CD8-positive, alpha-beta memory T cell (primary cell): ENCODE measurements at places on chromosomes 16 and 17.

GRCh38 chr17:5943232-5943631 lies 126.9 kb upstream of the WSCD1 start:
- DNase-seq = no peak

- DNase-seq = no peak
Measured at GRCh38 chr17:47615766-47616424, 33.8 kb upstream of the KPNB1 start.

DNA sequence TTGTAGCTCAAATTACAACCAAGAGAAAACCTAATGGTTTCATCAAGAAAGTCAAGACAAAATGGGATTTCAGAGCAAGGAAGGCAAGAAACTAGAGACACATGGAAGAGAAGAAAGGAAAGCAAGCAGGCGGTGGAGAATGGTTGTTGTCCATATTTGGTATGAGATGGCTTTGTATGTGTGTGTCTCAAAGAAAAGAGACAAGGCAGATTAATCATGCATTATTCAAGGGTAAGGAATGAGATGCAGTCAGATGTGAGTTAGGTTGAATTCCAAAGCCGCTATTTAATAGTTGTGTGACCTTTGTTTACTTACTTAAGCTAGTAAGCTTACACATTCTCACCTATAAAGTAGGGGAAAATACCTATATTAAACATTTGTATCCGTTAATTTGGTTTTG lies 1029.6 kb downstream of the CDH11 start:
- no peak for DNase-seq

- no peak for DNase-seq
Measured at GRCh38 chr17:45672301-45672700, 111.8 kb upstream of the CRHR1 start.

- no peak for DNase-seq
Measured at GRCh38 chr17:61323003-61323908, 76.4 kb upstream of the TBX2 start.

- DNase-seq = no peak
Measured at GRCh38 chr16:2511996-2512734, 1.6 kb upstream of the ATP6V0C start.

DNA sequence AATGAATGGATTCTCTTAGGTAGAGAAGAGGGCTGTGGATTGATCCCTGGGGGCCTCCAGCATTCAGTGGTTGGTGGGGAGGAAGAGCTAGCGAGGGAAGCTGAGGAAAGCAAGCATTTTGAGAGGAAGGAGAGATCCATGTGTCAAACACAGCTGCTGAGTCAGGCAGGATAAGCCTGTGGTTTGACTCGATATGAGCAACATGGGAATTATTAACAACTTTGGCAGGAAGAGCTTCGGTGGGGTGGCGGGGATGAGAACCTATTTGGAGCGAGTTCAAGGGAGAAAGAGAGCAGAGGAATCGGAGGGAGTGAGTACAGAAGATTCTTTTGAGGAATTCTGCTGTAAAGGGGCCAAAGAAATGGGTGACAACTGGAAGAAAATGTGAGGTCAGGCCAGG lies 59.5 kb upstream of the CDC42EP4 start:
- no peak for DNase-seq

- no peak for DNase-seq
Measured at GRCh38 chr17:81635973-81636504, 873 bp downstream of the NPLOC4 start.

DNA sequence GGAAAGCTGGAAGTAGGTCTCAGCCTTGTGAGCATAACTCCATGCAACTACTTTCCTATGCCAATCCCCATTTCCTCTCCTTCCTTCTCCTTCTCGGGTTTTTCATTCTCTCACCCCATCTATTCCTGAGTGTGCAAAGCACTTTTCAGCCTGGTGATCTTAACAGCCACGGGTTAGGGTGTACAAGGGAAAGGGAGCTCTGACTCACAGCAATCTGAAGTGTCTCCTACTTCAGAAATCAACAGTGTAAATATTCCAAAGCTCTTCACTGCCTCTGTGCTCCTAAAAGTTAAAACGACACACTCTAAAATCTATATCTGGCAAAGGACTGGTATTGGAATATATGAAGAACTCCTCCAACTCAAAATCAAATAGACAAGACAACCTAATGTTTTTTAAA lies 268.0 kb upstream of the IRX3 start:
- DNase-seq = no peak

DNA sequence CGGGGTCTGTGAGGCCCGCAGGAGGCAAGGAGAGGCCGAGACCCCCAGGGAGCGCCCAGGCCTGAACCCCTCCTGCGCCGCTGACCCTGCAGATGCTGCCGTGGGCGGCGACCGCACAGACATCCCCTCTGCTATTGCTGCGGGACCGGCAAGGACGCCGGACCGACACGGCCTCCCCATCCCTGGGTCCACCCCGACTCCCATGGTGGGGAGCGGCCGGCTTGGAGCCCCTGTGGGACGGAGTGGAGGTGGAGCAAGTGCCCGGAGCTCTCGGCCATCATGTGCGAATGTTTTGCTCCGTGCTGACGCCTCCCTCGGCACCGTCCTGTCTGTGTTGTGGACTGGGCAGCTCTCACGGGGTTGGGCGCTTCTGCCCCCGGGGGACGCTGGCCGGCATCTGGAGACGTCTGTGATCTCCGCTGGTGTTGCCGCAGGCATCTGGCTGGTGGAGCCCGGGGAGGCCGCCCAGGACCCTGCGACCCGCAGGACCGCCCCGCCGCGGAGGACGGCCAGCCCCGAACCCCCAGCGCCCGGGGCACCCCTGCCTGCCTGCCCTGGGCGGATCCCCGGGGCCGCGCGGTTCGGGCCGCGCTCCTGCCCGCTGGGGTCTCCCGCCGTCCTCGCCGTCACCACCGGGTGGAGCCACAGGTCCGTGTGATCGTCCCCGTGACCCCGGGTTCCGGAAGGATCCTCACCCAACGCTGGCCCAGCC lies 12.8 kb upstream of the GNG13 start:
- peak; percentile 19 for DNase-seq

- peak; percentile 19 for DNase-seq
Measured at GRCh38 chr17:4365628-4366326, 698 bp downstream of the UBE2G1 start.
